ENCODE measurements at places on chromosomes 11 and 22.

GRCh38 chr22:41524809-41525449, 19.3 kb downstream of the POLR3H start:
- no peak for DNase-seq

- DNase-seq = no peak
Measured at GRCh38 chr22:40310081-40310767, 36.1 kb upstream of the ADSL start.

DNA sequence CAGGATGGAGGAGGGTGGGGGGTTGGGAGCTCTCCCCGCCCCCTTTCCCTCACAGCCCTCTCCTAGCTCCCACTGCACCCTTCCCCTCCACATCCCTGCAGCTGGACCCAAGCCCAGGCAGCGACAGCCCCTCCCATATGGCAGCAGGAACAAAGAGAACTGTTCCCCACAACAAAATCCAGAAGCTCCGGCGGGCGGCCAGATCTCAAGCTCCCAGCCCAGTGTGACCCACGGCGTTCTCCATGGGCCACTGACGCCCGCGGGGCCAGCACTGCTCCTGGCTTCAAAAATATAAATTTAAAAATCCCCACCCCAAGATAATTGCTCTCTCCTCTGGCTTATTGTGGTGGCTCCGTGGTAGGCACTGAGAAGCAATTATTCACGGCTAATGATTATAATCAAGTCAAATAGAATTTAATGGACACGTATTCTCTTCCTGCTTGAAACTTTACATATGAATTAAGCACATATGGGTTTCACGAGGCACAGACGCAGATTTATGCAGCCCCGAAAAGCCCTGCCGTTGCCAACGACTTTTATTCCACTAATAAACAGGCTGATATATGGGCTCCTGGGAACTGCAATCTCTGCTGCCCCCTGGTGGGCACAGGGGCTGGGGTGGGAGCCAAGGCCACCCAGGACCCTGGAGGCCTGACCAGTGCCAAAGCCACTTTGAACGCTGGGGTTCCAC, 17.5 kb downstream of the MACROD1 start:
- peak; percentile 88 for DNase-seq

DNA sequence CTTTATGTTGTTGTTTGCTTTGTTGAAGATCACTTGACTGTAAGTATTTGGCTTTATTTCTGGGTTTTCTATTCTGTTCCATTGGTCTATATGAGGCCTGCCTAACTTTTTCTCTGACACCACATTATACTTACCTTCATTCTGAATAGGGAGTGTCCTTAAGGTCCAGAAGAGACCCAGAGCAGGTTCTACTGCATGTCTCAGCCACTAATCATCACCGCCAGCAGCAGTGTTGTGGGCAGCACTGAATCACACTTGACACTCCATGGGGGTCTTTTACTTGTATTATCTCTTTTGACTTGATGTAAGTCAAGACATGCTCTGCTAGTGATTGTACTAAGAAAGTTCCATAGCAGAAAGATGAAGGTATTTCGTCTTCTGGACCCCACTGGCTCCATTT, 274.9 kb downstream of the TENM4 start:
- no peak for DNase-seq

GRCh38 chr22:30392661-30393321, 4.0 kb upstream of the SEC14L2 start:
- no peak for DNase-seq

GRCh38 chr11:71086687-71087258, 165.6 kb downstream of the SHANK2 start:
- no peak for DNase-seq

DNA sequence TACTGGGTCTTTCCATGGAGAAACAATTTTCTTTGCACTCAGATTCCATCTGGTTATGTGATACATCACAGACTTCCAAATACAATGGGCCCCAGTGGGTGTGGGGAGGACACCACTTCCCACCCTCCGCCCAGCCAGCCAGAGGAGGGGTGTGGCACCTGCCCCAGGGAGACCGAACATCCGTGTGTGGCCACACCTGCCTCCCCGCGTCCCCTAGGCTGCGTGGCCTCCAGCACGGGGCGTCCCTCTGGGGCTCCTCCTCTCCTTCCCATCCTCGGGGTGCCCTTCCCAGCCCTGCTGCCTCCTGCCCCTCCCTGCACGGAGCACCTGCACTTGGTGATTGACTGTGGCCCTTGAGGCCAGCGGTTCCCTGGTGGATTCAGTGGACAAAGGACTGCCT, 49.1 kb downstream of the CERK start:
- peak; percentile 68 for DNase-seq

- DNase-seq = no peak
Measured at GRCh38 chr22:48238966-48239365, 1476.5 kb downstream of the TBC1D22A start.

GRCh38 chr22:40436505-40437431, 66.4 kb downstream of the SGSM3 start:
- peak; percentile 41 for DNase-seq

GRCh38 chr11:27370374-27370773, 7.4 kb upstream of the CCDC34 start:
- DNase-seq = no peak

- peak; percentile 17 for DNase-seq
Measured at GRCh38 chr11:65491163-65491465, 7.7 kb upstream of the MALAT1 start.

GRCh38 chr11:69293819-69294505, at the start of gene MYEOV:
MYEOV (plus strand) TSS chr11:69294155; CDS start chr11:69295355, 1,200 bp downstream.
- no peak for DNase-seq

DNA sequence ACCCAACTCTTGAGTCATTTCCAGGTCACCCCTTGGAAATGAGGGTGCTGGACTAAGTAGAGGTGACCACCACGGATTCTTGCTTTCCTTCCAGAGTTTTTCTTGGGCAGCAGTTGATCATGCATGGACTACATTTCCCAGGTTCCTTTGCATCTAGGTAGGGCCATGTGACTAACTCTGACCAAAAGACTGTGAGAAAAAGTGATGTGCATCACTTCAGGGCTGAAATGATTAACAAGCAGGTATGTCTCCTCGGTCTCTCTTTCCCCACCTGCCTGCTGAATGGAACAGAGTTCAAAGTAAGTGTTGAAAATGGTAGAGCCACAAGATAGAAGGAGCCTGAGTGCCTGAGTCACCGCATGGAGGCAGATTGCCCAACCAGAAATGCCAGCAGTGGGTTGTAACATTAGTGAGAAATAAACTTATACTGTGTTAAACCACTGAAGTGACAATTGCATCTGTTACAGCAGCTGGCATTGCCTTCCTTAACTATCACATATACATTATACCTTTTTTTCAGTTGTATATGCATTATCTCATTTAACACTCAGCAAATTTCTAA, 113.5 kb downstream of the MN1 start:
- no peak for DNase-seq

DNA sequence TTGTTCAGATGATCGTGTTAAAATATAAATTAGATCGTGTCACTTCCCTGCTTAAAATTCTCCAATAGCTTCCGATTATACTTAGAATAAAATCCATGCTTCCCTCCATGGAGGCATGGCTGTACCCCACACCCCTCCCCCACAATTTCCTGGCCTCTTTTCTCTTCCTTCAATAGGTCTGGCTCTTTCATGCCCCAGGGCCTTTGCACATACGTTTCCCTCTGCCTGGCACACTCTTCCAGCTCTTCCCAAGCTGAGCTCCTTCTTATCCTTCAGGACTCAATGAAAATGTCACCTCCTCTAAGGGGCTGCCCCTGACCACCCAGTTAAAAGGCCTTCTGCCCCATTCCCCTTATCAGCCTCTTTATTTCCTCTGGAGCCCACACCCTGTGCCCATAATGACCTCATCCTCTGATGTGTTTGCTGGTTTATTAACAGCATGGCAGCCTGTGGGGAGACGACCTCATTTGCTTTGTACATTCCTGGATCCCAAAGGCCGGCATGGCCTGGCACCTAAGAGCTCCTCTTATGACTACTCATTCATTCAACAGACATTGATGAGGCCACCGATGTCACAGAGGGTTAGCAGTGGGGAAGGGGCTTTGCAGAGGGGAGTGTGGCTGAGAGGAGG, 9.0 kb upstream of the FLRT1 start:
- DNase-seq = no peak

DNA sequence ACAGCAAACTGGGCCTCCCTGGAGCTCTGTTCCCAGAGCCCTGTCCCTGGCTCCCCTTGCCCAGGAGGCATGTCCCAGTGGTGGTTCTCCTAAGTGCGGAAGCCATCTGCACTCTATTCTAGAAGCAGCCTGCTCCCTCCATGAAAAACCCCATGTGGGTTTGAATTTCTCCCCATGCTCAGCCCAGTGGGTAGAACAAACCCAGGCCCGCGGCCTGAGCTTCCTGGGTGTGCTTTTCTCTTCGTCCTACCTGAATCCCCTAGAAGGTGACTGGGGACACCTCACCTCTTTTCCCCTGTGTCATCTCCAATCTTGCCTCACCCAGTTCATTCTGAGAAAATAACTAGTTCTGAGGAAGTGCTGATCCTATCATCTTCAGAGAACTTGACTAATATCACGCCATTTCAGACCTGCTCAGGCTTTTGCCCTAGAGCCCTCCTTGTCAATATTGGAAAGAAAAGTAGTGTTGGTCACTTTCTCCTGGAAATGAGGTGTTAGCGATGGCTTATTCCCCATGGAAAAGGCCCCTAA, 15.9 kb downstream of the IL10RA start:
- no peak for DNase-seq

DNA sequence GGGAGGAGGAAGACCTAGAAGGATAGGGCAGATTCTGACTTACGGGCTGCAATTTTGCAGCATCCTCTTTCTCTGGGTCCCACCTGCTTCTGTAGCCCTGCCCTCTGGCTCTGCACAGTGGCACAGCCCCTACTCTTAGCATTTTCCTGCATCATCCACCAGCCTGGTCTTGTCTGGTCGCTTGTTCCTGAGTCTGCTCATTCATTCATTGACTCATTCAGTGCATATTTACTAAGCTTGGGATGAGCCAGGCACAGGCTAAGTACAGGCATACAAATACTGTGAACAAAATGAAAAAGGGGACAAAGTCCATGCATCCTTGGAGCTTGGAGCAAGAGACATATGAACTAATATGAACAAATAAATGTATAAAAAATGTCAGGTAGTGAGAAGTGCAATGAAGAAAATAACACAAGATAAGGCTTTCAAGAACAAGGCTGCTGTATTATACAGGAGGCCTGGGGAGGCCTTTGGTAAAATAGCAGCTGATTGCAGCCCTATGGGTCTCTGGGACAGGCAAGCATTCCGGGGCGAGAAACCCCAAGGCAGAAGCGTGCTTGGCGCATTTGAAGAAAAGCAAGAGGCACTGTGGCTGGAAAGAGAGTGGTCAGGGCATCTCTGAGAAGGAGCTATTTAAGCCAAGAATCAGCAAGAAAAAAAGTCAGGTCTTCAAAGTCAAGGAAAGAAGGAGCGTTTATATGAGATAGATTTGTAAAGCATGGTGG, 108.0 kb upstream of the ALX4 start:
- DNase-seq = no peak

DNA sequence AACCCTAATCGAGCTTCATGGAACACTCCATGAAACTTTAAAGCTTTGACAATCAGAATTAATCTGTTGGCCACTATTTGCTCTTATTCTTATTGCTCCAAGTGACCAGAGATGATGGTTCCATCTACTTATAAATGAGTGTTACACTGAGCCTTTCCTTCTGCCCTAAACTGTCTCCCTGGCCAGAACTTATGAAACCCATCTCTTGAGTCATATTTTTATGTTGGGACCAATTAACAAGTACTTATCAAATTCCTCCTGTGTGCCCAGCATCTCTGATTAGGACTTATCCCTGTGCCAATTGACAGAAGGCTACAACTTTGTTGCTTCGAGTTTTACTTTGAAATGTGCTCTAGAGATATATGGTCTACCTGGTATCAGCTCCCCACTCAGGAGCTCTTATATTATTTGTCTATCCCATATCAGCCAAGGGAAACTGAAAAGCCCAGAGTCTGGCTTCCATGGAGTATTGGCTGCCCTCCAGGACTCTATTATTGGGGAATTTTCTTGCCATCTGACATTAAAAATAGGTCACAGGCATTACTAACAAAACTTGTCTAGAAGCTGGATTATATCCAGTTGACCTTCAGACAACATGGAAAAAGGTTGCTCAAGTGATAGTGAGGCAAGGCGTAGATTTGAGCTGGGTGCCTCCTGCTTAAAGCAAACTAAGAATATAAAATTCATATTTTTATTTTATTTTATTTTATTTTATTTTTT, 8.8 kb downstream of the KREMEN1 start:
- no peak for DNase-seq

DNA sequence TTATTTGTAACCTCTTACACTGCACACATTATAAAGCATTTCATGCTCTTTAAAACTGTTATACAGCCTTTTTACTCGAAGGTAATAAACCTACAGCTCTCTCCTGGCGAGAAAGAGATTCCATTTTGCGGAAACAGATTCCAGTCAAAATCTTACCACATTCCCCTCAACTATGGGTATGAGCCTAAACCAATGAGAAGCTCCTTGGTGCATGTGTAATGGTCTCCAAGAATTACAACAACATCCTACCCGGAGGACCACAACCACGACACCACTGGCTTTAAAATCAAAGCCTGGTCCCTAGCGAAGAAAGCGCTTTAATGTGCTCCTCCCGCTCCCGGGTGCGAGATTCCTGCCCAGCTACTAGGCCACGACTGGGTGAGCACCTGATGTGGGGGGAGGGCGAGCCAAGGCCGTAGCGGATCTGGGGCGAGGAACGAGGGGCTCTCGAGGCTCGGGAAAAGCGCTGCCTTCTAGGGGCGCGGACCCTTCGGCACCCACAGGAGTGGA, 821 bp downstream of the CELF1 start:
- DNase-seq = peak; percentile 20

- no peak for DNase-seq
Measured at GRCh38 chr11:116601814-116602636, 170.8 kb downstream of the BUD13 start.

DNA sequence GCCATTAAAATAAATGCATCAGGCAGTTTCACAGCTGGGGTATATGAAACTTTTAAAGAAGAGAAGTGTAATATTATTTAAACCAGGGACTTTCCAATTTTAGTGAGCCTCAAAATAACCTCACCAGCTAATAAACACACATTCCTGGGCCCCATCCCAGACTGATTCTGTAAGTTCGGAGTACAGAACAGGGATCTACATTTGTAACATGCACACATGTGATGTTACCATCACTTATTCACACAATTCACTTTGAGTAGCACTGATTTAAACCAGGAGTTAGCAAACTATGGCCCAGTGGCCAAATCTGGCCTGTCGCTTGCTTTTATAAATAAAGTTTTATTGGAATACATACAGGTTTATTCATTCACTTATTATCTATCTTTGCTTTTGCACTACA, 62.0 kb downstream of the STK33 start:
- DNase-seq = no peak

GRCh38 chr11:76206327-76207081, at the start of gene WNT11:
WNT11 (minus strand) TSS chr11:76206502; CDS start chr11:76206407, 95 bp downstream.
- DNase-seq = peak; percentile 67

GRCh38 chr11:45665933-45666647, 668 bp upstream of the CHST1 start:
- no peak for DNase-seq

- DNase-seq = no peak
Measured at GRCh38 chr11:88579466-88579865, 241.9 kb upstream of the CTSC start.

DNA sequence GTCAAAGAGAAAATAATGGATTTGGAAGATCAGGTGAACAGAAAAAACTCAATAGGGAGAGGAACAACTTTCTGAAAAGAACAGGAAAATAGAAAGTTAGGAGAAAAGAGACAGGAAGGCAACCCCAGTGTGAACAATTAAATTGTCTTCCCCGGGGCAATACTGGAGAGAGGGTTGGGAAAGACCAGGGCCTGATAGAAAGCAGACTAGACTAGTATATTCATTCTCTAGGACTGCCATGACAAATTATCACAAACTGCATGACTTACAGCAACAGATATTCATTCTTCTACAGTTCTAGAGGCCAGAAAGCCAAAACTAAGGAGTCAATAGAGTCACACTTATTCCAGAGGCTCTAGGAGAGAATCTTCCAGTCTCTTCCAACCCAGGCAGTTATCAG, 482.8 kb downstream of the SOX6 start:
- no peak for DNase-seq

All from left ventricle myocardium inferior (tissue), 1 donor.